ENCODE measurements at places on chromosomes 7 and 10. TPM values are rescaled to one million over a fixed set of nuclear protein-coding genes. Genes with fewer than 3 reads are reported as not detected.
A peak's percentile ranks its signal among the peaks of the same experiment; 100 is the strongest.

Gene NPTX2
- 12.1 TPM for total RNA-seq

Gene SNX10
- total RNA-seq = 5.3 TPM

Gene C10orf53
- total RNA-seq = not detected

Gene IPMK
- total RNA-seq = not detected

DNA sequence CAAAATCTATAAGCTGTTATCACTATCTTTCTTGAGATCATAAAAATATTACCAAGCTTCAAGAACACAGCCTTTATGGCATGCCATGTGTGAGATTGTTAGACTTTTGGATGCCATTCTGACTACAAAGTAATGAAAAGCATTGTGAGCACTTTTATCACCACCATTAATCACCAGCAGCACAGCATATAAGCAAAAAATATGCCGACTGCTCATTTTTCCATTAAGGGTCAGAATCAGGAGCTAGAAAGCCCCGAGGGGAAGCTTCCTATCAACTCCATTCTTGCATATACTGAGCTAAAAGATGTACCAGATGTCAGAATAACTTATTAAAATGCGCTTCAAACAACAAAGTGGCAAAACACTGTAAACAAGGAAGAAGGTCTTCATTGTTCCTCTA is 114.3 kb downstream of the LMBR1 start:
- peak; percentile 5 for DNase-seq

DNA sequence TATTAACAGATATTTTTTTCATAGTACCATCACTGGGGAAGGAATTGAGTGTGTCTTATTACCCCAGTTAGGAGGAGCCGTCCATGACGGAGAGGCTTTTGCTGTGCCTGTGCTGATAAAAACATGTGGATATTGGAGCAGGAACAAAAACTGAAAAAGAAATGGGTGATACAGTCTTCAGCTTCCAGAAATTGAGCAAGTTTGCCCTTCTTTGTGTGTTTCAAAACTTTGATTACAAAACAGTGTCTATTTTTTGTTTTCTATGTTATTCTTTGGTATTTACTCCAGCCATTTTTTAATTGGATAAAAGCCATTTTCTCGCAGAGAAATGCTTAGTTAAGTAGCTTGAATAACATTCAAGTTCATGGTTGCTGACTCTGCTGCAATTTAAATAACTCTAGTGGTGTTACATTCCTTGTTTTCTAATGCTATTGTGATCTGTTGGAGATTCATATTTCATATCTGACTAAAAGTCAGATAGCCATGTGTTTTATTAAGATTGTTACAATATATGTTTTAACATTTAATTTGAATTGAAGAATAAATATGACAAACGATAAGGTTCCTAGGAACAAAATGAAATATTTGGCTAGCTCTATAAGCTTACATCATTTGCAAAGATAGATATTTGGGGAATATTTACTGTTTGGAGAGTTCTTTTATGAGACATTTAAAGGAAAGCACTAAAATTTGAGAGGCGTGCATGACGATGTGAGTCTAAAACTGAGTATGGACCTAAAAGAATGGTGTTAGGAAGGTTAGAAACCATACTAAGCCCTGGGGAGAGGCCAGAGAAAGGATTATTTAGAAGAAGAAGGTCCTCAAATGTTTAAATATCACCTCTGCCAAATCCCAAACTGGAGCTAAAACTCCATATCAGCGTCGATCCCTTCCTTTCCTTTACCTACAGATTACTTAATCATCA is 747.3 kb upstream of the CELF2 start:
- DNase-seq = no peak

GRCh38 chr7:136131304-136131630 is 154.1 kb upstream of the MTPN start:
- DNase-seq = no peak

Gene HOXA11
- total RNA-seq = not detected

- DNase-seq = peak; percentile 7
Observed at GRCh38 chr7:126574276-126575250, 678.2 kb downstream of the GRM8 start.
